Esophagus mucosa (tissue), 1 donor: ENCODE measurements at places on chromosomes 1 and 21.

DNA sequence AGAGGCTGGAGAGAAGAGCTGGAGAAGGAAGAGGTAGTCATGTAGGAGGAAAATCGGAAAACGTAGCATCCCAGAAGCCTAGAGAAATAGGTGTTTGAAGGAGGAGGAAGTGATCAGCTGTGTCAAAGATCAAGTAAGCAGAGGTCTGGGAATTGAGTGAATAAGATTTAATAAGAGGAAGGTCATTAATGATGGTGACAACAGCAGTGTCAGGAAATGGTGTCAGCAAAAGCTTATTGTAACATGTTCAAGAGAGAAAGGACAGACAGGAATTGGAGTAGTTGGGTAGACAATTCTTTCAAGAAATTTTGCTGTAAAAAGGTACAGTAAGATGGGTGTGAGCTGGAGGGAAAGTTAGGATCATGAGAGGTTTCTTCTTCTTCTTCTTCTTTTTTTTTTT lies 41.6 kb upstream of the SLC6A9 start:
- no peak for ATAC-seq

DNA sequence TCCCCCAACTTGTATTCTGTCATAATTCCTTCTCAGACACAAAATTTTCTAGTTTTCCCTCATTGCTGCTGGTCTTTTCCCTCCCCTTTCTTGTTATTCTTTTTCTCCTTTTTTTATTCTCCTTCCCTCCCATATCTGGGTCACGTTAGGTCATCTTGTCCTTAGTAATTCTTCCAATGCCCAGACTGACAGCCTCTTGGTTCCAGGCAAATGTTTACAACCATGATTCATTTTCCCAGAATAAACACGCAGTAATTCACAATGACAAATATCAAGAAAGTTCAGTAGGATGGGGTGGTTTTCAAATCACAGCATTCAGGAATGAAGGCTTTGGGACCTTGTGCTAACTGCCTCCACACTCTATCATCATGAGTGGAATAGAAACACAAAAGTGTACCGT lies 25.2 kb downstream of the NHLH2 start:
- no peak for ATAC-seq

- peak; percentile 67 for ATAC-seq
These were observed 191.8 kb upstream of the SAMSN1 start for GRCh38 chr21:14737922-14738321.

GRCh38 chr1:240709676-240710075 lies 97.7 kb upstream of the GREM2 start:
- ATAC-seq: no peak

- no peak for ATAC-seq
These were observed 60.3 kb upstream of the RGS18 start for GRCh38 chr1:192098001-192098400.

DNA sequence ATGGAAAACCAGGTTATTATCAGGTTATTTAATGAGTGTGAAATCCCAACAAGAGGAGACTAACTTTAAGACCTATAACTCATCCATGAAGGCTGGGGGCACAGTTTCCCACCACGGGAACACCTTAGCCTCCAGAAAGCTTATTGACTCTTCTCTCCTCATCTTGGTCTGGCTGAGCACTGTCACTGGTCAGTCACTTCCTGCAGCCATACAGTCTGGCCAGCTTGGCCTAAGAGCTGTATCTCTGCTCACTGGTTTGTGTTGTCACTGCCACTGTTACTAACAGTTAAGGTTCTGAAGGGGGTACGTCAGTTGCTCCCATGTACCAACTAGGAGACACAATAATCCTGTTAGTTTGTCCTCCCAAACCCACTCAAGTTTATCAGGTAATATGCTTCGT lies 16.7 kb upstream of the DDAH1 start:
- no peak for ATAC-seq

DNA sequence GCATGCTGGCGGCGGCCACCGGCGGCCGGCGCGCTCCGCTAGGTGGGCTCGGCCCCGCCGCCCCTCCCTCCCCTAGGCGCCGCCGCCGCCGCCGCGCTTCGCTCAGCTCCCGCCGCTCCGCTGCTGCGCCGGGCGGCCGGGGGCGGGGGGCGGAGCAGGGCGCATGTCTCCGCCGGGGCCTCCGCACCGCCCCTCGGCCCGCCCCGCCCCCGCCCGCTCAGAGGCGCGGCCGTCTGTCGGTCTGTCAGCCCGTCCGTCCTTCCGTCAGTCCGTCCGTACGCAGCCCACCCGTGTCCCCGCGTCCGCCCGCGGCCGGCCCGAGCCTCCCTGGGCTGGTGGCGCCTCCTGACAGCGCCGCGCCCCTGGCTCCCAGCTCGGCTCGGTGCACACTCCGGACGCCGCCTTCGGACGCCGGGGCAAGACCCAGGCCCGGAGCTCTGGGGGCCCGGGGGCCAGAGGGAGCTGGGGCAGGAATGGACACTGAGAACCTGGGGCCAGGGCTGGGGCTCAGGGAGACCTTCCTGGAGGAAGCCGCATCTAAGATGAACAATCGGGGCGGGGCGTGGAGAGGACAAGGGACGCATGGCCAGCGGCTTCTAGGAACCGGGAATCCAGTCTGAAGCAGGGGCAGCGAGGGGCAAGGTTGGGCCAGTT lies at the start of gene GPR153:
GPR153 (minus strand) TSS at position 138 of the 654 bp plus-strand sequence. CDS start 6,193 bp downstream, outside the sequence.
- ATAC-seq: peak; percentile 7

DNA sequence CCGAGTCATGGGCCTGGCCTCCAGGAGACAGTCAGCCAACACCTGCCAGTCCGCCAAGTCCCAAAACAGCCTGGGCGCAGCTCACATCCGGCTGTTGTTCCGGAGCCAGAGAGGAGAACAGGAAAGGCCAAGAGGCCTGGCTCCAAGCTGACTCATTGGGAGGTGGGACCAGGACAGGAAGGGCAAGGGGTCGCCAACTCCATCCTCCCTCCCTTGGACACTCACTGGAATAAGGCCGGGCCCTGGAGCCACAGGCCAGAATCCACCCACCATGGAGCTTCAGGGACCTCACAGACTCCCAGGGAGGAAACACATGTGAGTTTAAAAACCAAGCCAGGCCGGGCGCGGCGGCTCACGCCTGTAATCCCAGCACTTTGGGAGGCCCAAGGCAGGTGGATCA lies 25.1 kb upstream of the CLIC4 start:
- peak; percentile 69 for ATAC-seq

DNA sequence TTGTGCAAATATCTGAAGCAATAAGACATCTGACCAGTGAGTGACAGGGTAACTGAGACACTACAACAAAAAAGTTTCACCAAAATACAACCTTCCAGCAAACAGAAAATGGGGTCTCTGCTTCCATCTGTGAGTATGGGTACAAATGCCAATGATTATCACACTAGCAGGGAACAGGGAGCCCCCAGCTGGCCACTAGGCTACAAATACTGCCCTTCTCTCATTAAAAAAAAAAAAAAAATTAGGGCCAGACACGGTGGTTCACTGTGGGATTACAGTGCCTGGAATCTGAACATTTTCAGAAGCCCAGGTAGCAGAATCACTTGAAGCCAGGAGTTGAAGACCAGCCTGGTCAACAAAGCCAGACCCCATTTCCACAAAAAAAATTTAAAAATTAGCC lies 48.4 kb upstream of the EDARADD start:
- no peak for ATAC-seq

- peak; percentile 56 for ATAC-seq
These were observed 311.5 kb downstream of the DUSP10 start for GRCh38 chr1:221430152-221430960.

DNA sequence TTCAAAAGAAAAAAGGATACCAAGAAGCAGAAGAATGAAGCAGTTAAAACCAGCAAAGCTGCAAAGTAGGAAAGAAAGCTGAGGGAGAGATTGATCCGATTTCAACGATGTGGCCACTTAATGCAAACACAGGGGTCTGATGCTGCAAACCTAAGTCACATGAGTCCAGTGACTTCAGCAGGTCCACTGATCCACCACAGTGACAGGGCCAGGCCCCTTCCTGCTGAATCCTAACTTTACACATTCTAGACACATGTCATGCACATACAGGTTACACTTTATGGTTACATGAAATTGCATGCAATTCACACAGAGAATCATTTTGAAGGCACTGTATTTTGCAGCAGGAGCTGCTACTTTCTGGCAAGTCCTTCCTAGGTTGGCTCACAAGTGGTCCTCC lies 59.0 kb upstream of the LBR start:
- no peak for ATAC-seq

DNA sequence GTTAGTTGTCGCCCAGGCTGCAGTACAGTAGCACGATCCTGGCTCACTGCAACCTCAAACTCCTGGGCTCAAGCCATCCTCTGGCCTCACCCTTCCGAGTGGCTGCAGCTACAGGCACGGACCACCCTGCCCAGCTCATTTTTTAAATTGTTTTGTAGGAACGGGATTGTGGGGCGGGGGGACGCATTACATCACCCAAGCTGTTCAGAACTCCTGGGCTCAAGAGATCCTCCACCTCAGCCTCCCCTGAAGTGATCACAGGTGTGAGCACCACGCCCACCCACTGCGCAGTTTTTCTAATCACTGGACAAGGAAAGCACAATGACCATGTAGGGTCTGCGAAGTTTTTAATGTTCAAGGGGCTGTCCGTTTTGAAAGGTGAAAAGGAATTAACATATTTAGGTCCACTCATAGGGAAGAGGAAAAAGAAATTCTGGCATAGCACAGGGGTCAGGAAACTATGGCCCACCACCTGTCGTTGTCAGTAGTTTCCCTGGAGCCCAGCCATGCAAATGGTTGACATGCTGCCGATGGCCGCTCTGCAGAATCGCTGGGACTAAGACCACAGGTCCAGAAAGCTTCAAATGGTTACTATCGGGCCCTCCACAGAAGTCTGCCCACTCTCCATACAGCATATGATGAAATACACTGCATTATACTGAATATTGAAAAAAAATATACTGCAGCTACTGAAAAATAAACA lies 26.0 kb downstream of the SETD4 start:
- no peak for ATAC-seq

DNA sequence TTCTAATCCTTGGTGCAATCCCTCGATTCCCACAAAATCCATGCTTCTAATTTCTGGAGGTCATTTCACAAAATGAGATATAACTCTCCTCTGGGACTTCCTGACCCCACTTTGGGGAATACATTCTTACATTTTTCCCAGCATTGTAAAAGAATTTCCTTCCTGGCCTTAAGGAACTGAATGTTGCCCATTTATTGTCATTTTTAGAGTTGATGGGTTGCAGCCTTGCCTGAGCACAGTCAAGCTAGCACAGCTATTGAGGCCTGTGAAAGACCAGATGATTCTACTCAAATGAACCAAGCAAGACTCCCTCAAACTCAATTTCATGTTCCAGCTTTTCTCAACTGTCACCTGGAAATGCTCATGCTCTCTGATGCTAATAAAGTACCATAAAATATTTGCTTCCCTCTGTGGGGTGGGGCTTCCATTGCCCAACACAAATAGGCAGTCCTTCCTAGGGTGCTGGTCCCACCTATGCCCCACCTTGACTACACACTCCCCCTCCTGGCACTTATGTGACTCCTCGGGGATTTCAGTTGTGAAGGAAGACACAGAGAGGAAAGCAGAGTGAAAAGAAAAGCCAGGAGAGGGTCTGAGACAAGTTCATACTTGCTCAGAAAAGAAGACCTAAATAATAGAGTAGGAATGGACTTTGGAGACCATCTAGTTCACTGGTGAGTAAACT lies 24.0 kb upstream of the CDC7 start:
- ATAC-seq: no peak

DNA sequence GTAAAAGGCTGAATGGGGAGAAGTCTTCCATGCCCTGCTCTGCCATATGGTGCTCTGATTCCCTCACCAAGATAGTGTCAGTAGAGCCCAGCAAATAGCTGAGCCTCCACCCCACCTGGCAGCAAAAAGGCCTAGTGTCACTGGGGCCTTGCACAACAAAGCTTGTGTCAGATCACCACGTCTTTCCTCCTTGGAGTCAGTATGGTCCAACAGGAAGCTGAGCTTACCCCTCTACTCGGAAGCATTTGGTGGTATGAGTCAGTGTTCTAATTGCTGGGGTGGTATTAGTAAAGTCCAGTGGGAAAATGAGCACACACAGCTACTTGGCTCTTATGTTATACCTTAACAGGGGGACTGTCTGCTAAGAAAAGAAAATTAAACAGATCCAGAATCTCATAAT lies 18.7 kb upstream of the RRP15 start:
- no peak for ATAC-seq

DNA sequence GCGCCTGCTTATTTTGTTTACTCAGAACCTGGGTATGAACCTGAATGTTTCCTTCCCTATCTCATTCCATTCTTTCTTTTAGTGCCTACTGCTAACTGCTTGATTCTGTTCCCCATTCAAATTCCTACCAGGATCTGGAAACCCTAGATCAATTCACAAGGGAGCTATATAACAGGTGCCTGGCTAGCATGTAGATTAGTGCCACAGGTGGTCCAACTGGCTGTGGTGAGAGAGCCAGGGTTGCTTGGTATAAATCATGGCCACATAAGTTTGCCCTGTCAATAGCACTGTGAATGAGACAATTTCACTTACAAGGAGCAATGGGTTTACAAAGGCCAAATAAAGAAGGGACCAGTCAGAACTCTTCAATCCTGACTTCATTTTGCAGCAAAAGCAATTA lies 6.6 kb upstream of the PRPF38B start:
- ATAC-seq: no peak

DNA sequence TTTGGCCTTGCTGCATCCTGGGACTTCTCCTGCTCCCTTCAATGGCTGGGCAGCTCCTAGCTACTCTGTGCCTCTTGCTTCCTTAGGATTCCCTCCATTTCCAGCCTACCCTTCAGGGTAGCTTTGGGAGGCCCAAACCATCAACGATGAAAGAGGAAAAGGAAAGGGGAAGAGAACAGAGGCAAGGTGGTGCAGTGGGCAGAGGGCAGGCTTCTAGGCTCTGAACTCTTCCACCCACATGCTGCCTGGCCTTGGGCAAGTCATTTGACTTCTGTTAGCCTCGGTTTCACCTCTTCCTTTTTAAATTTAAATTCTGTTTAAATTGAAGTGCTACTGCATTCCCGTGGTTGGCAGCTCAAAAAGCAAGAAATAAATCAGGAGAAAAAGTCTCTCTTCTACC lies 5.7 kb upstream of the PPM1J start:
- no peak for ATAC-seq
